ENCODE measurements at places on chromosomes 4 and X.

- DNase-seq, result no peak
These were observed 13.9 kb upstream of the ENPP6 start for GRCh38 chr4:184231573-184231972.

DNA sequence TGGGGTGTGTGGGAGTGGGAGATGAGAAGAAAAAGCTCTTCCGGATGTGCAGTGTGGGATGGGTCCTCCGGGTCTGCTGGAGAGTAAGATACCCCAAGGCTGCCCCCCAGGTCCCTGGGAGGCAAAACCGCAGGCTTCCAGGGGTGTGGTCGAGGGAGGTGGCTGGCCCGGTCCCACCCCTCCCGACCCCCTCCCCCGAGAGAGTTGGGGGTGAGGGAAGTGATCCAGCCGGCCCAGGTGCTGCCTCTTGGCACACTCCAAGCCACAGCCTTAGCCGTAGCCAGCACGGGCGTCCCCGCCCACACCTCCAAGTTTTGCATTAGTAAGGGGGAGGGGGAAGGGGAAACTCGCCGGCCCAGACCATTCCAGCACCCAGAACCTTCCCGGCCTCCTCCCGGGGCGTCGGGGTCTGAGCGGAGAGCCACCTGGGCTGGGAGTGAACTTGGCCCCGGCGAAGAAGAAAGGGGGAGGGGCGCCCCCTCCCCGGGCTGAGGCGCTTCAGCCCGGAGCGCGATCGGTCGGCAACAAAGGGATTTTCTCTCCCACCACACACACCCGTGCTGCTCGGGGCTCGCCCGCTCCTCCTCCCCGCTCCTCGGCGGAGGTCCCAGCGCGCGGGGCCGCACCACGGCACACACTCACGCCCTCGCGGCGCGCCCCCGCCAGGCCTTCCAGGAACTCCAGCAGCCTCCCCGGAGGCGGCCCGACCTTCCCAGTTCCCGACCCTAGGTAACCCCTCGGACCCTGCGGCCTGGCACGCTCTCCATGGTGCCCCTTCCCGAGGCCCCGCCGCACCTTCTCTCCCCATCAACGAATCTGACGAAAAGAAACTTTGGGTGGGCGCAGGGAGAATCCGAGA, 14.4 kb downstream of the BCOR start:
- no peak for DNase-seq

DNA sequence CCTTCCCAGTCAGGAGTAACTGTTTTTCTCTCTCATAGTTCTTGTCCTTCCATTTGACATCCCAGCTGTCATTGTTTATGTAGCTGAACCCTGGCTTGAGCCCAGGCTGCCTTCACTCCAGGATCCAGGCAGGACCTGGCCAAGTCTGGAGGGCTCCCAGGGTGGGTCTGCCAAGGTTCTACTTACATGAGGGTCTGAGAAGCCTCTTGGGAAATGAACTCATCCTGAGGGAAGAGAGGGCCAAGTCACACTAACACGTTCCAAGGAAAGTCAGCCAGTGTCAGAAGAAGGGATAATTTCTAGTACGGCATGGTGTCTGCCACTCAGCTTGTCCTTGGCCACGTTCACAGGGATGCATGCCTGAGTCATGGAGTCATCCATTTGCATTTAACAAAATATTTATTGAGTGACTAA, 54.8 kb upstream of the SRD5A3 start:
- peak; percentile 30 for DNase-seq

GRCh38 chr4:109554971-109555370, 5.1 kb upstream of the MCUB start:
- no peak for DNase-seq

DNA sequence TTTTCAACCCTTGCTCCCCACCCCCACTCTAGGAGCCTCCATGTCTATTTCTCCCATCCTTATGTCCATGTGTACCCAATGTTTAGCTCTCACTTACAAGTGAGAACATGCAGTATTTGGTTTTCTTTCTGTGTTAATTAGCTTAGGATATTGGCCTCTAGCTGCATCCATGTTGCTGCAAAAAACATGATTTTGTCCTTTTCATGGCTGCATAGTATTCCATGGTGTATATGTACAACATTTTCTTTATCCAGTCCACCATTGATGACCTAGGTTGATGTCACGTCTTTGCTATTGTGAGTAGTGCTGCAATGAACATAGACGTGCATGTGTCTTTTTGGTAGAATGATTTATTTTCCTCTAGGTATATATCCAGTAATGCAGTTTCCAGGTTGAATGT, 472.8 kb downstream of the ZNF674 start:
- DNase-seq, result no peak

GRCh38 chr4:77074381-77074831, 1.4 kb downstream of the CCNI start:
- DNase-seq, result peak; percentile 51

- peak; percentile 78 for DNase-seq
These were observed 11.2 kb upstream of the PDGFRA start for GRCh38 chr4:54217642-54218495.

- peak; percentile 94 for DNase-seq
These were observed 95.9 kb upstream of the PTPN13 start for GRCh38 chr4:86497980-86498862.

- no peak for DNase-seq
These were observed 1.4 kb downstream of the BMP2K start for GRCh38 chr4:78777576-78777940.

DNA sequence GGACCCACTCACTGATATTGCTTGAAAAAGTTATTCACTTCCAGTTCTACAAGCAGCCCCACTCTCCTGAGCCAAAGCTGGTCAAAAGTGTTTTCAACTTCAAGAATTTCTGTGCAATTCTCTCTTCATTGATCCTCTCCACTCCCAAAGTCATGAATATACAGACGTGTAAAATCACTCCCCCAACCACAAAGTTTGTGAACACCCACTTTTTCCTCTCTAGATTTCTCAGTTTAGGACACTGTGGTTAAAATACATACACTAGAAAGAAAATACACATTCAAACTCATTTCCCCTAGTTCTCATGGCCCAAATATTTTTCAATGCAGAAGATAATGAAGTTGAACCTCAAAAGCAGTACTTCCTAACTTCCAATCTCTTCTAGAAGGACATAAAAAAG, 116.3 kb downstream of the MSN start:
- no peak for DNase-seq

GRCh38 chr4:56425518-56425917, 9.9 kb downstream of the PPAT start:
- DNase-seq, result no peak

DNA sequence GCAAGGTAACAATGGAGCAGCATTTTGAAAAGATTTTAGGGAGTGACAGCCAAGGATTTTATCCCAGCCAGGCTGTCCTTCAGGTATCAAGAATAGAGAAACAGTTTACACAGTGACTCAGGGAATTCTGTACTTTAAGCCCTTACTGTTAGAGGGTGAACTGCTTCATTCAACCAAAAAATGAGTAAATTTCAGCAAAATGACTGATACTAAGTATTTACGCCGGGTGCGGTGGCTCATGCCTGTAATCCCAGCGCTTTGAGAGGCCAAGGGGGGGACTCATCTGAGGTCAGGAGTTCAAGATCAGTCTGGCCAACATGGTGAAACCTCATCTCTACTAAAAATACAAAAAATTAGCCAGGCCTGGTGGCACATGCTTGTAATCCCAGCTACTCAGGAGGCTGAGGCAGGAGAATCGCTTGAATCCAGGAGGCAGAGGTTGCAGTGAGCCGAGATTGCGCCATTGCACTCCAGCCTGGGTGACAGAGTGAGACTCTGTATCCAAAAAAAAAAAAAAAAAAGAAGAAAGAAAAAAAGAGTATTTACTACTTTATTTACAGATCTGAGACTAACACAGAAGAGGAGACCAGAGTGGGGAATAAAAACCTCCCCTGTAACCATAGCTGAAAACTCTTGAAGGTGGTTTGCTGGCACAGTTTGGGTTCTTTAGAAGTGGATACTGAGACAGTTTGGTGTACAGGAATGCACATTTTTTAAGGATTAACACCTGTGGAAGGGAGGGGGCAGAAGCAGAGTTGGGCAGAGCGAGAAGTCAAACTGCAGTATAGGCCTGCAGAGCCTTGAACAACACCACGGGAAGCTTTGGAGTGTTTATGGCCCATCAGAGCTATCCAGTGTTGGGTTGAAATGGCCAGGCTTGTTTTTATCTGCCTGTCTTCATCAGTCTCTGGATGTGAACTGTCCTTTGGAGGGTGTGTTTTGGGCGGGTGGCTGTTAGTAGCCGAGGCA, 40.5 kb downstream of the TMEM131L start:
- DNase-seq, result no peak

DNA sequence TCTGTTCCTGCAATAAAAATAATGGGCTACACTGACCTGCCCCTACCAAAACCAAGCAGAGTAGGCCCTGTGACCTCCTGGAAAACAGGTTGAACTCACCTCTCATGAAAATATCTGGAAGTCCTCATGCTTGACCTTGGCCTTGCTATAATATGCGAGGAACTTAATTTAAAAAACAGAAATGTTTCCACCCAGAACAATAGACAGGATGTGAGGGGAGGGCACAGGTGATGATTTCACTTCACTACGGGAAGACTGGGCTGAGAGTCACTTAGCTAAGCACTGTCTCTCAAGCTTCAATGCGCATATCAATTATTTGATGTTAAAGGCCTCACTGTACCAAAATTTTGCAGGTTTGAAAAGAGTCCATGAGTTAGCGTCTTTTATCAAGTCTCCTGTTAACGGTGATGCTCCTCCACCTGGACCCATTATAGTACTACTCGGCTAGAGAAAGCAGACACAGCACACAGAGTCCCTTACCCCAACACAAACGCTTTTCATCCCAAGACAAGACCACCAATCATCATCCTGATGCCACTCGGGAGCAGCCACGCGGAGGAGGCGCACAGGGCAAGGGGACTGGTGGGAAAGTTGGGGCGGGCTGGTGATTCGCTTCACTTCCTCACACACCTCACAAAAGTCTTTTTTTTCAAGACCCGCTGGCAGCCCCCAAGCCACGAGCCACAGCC, 25.9 kb downstream of the ZNF721 start:
- DNase-seq, result peak; percentile 12

DNA sequence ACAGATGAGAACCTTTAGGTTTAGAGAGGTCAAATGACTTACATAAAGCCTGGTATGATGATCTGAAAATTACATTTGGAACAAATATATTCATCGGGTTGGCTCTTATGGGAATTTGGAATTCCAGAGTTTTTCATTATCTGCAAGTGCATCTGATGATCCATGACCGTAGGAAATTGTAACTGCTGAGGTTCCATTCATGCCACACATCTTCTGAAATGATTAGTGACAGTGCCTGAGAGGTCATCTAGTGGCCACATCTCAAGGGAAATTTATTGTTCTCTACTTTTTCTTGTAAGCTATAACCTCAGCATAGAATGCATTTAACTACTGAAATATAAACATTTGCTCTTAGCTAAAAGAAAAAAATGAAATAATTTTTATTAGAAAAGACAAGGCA, 105.8 kb upstream of the NWD2 start:
- no peak for DNase-seq

All from pons (tissue), 1 donor.